ENCODE measurements at places on chromosomes 7 and 10.

- DNase-seq, result no peak
Observed at GRCh38 chr10:33441561-33441960, 107.1 kb upstream of the NRP1 start.

- DNase-seq, result no peak
Observed at GRCh38 chr10:63256009-63256773, 123.1 kb downstream of the NRBF2 start.

- DNase-seq, result no peak
Observed at GRCh38 chr10:59433720-59434428, 71.5 kb upstream of the FAM13C start.

DNA sequence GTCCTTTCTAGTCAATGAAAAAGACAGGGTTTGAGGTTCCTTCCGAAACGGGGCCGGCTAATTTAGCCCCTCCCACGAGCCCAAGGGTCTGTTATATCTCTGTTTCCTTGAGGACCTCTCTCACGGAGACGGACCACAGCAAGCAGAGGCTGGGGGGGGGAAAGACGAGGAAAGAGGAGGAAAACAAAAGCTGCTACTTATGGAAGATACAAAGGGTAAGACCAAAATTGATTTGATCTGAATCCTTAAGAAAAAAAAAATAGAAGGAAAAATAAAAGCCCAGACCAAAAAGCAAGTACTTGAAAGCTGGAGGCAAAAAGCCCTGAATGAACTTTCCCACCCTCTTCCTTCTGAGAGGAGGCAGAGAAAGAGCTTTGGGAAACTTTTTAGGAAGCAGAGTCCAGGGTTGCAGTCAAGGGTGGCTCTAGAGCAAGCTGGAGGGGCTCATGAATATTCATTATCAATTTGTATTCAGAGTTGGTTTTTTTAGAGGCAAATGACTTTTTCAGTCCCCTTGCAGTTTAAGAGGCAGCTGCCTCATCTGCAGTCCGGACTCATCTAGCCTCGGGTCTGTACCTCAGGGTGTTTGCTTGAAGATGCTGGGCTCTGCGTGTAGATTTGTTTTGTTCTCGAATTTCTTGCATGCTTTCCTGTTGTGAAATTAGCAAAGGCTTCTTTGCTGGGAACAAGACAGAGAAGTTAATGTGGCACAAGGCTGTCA is at the start of gene ENTPD1:
Gene ENTPD1 (plus strand): TSS at position 123 of the 721 bp plus-strand sequence. CDS start 77 bp downstream, at position 200.
- DNase-seq, result no peak

DNA sequence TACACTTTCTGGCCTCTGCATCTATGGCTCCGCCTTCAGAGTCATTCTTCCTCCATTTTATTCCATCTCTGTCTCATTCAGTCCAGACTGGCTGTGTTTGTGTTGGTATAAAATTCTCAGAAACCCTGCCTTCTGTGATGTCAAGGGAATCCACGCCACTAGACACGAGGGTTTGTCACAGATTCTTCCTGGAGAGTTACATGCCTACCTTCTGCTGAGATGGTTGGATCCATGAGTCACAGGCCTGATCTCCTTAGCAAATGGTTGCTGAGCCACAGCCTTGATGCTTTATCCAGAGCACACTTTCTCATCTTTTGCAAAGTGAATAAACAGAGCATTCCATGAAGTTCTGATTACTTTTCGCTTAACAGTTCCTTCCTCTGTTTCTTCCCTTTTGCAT is 35.9 kb upstream of the TSPAN33 start:
- DNase-seq, result no peak

- no peak for DNase-seq
Observed at GRCh38 chr10:60578217-60578616, 188.5 kb upstream of the ANK3 start.

GRCh38 chr7:155007947-155008346 is 5.0 kb upstream of the PAXIP1 start:
- no peak for DNase-seq

- no peak for DNase-seq
Observed at GRCh38 chr10:89783406-89783805, 82.0 kb downstream of the KIF20B start.

- no peak for DNase-seq
Observed at GRCh38 chr10:33095867-33096815, 138.1 kb upstream of the ITGB1 start.

GRCh38 chr7:99997545-99998137 is 17.8 kb upstream of the ZKSCAN1 start:
- no peak for DNase-seq

DNA sequence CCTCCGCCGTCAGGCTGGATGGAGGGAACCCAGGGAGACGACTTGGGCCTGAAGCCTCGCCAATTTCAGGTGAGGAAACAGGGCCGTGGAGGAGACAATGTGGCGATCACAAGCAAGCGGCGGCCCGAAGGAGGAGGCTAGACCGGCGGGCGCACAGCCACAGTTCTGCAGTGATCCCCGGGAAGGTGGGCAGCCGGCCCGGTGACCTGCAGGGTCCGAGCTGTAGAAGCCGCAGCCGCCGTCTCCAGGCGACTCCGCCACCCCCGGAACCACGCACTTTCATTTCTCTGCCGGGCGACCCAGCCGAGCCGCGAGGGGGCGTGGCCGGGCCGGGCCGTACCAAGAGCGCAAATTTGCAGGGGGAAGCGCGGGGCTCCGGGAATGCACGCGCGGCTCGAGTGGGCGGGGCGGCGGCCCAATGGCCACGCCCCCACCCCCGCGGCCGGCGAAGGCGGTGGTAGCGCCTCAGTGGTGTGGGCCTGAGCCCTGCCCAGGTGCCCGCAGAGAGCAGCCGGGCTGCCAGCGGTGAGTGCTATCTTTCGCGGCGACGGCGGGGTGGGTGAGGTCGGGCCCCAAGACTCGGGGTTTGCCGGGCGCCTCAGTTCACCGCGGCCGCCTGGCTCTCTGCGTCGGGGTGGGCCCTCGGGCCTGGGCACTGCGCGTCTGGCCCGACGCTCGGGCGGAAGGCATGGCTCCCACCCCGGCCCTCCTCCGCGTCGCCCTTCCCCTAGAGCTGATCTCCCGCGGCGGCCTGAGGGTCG is at the start of gene POR:
Gene POR (plus strand): TSS at position 501 of the 761 bp plus-strand sequence. CDS start 38,847 bp downstream, outside the sequence.
- peak; percentile 60 for DNase-seq

GRCh38 chr7:139647814-139648390 is 124.4 kb downstream of the CLEC2L start:
- DNase-seq, result no peak

DNA sequence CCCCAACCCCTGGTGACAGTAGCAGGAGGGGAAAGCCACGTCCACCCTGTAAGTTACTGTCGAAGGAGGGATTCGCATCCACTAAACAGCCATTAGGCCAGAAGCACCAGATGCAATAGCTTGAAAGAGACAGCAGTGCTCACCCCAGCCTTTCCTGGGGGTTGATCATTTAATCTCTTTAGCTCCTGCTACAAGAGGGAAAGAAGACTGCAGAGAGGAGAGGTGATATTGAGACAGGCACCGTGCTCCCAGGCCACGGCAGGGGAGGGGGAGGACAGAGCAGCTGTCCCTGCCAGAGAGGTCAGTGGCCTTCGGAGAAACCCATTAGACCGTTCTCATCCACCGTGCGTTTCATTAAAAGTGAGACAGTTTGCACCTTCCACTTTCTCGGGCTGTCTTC is 148.3 kb downstream of the CDH23 start:
- DNase-seq, result no peak

- no peak for DNase-seq
Observed at GRCh38 chr7:69638674-69639073, 40.4 kb downstream of the AUTS2 start.

DNA sequence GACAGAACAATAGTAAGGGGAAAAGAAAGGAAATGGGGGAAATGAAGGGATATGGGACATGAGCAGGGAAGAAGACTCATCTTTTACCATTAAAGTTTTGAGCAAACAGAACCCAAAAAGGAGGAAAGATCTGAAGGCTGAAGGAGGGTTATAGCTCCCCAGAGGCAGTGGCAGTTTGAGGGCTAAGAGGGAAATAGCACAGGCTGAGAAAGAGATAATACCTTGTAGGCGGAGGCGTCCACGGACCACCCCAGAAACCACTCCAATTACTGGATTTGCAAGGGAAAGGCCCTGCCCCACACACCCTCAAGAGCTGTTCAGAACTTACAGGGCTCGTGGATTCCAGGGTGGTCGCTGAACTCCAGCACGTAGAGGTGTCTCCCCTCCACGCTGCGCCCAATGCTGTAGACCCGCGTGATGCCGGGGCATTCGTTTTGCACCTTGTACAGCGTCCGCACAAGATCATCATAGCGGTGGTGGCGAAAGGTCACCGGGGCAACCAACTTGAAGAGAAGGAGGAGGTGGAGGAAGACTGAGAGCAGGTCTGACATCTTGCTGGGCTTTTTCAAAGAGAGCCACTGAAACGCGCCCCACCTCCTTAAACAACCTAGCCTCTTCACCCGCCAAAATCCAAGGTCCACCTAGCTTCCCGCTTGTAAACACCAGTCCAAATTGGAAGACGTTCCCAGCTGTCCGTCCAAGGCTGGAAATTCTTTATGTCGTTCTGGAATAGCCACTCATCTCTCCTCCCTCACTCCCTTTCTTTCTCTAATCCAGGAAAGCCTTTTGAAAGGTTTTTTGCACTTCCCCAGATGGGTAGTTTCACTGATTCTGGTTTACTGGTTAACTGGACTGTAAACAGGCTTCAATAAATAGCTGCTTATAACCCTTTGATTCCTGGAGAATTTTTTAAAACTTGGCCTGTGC is at the start of gene CPN1:
Gene CPN1 (minus strand): TSS at position 795 of the 927 bp plus-strand sequence. CDS start 244 bp downstream, at position 551.
- DNase-seq, result no peak

DNA sequence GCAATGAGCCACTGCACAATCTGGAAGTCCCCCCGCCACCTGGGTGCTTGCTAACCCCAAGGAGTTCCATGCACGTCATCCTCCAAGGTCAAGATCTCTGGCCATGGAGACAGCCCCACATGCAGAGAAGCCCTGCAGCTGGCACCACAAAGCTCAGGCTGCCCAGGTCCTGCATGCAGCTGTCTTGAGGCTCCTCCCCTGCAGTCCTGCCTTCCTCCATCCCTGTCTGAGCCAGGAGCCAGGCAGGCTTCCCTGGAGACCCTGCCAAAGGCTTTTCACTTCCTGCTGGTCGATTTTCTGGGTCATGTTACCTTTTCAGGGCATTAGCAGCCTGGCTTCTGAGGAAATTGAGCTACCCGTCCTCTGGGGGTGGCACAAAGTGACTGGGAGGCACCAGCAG is 12.5 kb upstream of the TMEM72 start:
- DNase-seq, result no peak

DNA sequence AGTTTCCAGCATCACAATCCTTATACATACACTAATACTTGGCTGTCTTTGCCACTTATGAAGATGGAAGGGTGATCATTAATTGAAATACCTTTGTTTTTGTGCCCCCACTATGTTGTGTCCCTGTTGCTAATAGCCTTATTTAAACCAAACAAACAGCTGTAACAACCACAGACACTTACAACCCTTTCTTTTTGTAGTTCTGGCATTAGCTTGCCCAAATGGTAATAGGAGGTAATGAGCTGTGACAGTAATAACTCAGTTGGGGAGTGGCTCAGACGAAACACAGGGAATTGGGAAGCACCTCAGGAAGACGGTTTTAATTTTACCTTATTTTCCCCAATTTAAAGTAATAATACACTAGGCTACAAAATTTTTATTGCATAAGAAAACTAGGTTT is 83.4 kb downstream of the MDFIC start:
- DNase-seq, result no peak

DNA sequence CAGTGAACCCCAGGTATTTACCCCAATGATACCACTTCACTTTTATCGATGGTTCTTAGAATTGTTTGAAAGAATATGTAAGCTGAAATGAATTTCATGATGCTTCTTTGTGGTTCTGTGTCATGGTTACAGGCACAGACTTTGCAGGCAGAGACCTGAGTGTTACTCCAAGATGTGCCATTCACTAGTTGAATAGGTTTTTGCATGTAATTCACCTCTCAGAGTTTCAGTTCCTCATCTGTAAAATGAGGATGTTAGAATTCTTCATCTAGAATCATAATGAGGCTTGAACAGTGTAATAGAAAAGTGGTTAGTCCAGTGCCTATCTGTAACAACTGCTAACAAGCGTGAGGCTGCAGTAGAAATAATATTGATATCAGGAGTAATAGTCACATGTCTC is 54.6 kb downstream of the VSTM2A start:
- DNase-seq, result no peak

DNA sequence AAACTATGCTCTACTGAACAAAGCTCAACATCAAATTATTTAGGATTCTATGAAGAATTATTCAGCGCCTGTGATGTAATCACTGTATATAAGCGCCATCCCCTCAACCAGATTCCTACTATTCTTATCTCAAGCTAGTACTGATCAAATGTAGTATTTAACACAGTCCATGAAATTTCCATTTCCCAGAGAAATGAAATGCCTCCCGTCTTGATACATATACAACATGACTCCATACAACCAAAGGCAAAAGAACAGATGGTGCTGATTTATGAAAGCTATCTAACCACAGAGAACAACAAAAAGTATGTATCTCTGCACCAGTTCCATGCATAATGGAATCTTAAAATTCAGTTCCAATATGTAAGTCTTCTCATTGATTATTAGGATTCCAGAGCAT is 406.1 kb downstream of the PARD3 start:
- DNase-seq, result no peak

- peak; percentile 13 for DNase-seq
Observed at GRCh38 chr7:105776068-105776790, 100.2 kb downstream of the ATXN7L1 start.
